Activated CD8-positive, alpha-beta T cell treated with anti-CD3 and anti-CD28 coated beads, Interleukin-2, amount 10 ng/mL, durations not matched to agents 7 days and 5 days (primary cell): ENCODE measurements at places on chromosomes 5 and 9. TPM values are rescaled to one million over a fixed set of nuclear protein-coding genes. Genes with fewer than 3 reads are reported as not detected.
A peak's percentile ranks its signal among the peaks of the same experiment; 100 is the strongest.

- DNase-seq = no peak
These were observed 75.9 kb downstream of the NFIB start for GRCh38 chr9:14238079-14238478.

Gene ARHGEF39
- total RNA-seq = 17.3 TPM

- DNase-seq = no peak
These were observed 51.8 kb upstream of the FNIP1 start for GRCh38 chr5:131848662-131849061.

DNA sequence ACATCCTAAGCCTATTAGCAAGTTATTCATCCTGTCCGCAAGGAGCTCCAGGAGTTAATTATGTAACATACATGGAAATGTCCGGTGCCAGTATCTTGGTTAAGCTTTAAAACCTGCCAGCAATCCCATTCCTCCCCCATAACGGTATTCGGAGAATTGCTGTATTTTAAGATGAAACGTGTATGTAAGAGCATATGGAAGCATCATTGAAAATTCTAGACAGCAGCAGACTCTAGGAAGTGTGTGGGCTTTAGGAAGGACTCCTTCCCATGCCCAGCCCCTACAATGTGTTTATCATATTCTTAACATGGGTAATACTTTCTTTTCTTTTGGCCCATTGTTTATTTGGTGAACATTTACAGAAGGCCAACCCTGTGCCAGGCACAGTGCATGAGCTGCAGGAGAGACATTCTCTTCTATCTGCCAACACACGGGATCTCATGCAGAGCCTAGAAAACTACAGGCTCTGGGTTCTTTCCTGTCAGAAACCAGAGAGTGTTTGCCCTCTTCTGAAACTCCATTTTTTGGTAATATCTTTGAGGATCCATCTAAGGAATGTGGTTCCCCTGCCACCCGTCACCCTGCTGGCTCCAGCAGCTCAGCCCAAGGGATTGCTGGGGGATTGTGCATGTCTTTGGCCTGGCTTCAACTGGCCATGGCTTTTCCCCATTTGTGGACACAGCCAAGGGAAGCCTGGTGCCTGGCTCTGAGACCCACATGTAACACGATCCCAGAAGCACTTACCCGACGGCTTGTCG is 15.1 kb downstream of the ANGPTL2 start:
- DNase-seq = no peak

DNA sequence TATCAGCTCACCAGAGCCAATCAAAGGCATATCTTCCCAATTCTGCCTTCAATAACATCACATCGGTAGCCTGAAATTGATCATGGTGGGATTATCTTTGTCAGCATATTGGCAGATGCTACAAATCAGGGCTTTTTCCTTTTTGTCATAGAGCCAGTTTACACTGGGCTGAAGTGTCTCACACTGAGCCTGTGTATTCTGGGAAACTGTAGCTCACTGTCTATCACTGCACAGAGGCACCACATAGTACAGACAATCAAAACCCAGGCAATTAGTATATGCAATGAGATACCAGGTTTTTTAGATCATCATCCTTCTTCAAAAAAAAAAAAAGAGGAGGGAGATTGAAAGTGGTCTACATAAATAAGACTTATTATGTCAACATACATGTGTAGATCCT is 46.6 kb downstream of the ADAM19 start:
- no peak for DNase-seq

GRCh38 chr9:117278020-117278419 is 136.8 kb downstream of the ASTN2 start:
- no peak for DNase-seq

DNA sequence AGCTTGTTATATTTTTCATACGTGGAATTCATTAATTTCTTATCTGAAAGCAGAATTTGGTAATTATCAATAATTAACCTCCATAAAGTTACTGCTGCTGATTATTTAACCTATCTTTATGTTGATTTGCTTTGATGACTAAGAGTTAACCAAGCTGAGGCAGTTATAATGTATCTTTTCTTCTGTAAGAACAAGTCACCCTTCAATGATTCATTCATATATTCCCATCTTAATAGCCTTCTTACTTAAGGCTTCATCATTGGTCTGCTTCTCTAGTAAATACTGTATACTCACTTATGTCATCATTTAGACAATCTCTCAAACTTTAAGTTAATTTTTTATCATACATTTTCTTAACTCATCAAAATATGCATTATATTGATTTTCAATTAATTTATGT is 592.2 kb downstream of the ANXA1 start:
- DNase-seq = no peak

Gene LHX6
- total RNA-seq = not detected

Gene IL33
- not detected for total RNA-seq

DNA sequence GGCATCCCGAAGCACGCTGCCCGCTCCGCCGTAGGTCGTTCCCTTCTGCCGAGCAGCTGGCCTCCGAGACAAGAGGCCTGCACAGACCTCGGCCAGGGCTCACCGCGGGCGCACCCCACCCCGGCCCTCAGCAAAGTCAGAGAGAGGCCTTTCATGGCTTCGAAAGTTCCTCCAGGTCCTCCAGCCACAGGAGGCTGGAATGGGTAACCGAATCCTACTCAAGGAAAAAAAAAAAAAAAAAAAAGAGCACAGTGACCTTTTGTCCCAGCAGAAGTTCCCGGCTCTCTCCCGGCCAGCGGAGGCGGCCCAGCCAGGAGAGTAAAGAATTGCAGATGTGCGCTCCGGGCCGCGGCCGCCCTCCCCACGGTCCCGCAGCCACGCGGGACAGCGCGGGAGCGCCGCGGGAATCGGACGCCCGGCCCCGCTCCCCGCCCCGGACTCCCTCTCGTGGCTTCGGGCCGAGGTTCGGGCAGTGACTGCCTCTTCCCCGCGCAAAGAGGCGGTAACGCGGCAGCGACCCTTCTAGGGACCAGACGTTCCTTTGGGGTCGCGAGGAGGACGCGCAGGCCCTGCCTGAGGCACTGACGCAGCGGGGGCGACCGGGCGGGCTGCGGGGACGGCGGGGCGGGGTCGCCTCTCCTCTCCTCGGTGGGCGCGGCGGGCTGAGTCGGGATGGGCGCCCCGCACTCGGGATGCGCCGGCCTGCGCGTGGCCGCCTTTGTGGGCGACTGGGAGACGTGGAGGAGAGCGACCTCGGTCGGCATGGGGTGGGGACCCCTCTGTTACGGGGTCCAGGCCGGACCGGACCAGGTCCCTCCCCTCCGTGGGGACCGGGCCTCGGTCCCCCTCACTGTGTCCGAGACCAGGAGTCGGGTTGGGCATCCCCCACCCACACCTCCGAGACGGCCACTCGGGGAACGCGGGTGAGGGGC is 754 bp downstream of the GFPT2 start:
- DNase-seq = no peak

DNA sequence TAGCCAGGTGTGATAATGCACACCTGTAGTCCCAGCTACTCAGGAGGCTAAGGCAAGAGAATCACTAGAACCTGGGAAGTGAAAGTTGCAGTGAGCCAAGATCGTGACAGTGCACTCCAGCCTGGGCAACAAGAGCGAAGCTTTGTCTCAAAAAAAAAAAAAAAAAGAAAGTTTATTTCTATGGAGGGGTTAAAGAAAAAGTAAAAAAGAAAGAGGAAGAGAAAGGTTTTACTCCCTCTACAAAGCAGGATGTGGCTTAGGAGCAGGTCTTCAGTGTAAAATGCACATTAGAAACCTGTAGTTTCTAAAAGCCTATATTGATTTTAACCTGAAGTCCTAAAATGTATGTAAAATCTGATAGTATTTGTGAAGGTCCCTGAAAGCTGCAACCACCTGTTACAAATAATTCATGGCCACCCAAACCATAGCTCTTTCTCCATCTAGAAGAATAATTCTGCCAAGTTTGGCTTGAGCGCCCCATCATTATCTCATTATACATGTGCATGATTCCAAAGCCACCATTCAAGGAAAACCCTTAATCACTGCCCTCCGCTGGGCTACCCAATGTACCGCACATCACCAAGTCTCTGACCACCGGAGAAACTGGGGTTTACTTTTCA is 3.4 kb downstream of the FNBP1 start:
- peak; percentile 38 for DNase-seq

DNA sequence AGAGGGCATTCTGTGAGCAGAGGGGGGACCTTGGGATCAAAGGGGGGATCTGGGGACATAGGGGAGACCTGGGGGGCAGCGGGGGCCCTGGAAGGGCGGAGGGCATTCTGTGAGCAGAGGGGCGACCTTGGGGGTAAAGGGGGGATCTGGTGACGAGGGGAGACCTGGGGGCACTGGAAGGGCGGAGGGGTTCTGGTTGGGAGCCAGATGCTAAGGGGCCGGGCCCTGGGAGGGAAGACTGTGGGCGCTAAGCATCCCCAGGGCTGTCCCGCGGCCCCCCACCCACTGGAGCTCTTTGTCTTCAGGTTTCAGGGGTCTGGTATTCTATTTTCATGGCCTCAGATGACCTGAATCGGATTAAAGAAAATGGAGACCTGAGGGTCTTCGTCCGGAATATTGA is 748 bp downstream of the LCN9 start:
- DNase-seq = no peak

Gene CHSY3
- not detected for total RNA-seq

DNA sequence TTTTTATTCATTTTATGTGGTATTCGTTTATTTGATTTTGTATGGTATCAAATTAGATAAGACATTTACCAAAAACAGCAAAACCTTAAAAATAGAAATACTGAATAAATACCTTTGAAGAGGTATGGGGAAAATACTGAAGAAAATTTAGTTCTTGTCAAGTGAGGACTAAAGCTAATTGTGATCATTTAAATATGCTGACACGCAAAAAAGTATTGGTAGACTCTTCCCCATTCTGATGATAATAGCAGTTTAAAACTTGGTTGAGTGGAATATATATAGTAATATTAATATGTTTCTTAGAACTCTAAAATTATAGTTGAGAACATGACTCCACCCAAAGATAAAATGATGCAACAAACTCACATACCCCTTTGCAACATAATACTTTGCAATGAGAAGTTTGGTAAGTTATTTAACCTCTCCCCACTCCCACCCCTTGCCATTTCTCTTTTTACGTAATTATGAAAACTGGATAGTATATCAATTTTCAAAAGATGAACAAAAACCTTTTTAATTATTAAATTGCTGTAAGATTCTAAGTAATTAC is 30.1 kb upstream of the SNX24 start:
- DNase-seq = no peak

DNA sequence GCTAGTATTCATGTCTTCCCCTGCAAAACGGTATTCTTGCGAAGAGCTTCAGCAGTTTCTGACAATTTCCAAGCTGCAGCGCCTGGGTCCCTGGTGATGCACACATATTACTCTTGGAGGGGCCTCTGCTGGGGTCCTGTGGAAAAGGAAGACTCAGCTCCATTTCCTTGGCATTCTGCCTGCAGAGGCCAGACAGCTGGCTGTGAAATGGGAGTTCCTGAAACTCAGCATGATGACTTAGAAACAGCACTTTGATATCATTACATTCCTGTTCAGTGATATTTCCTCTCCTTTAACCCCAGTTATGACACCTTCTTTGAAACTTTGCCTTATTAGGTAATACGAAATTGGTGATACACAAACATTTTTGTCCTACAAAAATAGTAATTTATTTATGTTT is 98.5 kb downstream of the APBA1 start:
- no peak for DNase-seq

Gene C9orf50
- total RNA-seq = not detected

DNA sequence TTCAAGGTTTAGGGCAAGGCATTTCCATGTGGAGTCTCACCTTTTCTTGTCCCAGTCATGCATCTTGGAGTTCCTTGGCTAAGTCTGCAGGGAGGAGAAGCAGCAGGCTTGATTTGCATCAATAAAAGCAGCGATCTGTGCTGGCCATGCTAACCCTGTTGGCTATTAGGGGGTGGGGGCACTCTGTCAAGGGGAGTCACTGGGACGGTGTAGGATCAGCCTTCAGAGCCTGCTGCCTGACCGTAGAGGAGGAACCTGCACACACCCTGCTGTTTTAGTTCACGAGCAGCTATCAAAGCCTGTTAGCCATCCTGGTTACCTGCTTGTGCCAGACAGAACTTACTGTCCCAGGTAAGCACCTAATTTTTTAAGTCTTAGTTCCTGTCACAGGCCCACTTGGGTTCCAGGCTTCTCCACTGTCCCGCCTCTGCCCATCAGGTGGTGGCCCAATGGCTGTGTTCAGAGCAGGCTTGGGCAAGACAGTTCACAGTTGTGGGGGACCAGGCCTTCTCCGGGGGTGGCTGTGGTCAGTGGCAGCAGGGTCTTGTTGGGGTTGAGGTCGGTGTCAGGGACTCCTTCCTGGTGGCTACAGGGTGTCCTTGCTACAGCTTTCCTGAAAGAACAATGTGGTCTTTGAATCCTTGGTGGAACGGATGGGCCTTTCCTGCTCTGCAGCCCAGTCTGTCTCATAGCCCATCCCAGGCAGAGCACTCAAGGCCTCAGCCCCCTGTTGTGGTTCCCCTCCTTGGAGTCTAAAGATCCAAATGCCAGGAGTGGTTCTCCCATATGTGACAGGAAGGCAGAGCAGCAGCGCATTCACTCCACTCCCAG is 43.7 kb downstream of the SECISBP2 start:
- no peak for DNase-seq

DNA sequence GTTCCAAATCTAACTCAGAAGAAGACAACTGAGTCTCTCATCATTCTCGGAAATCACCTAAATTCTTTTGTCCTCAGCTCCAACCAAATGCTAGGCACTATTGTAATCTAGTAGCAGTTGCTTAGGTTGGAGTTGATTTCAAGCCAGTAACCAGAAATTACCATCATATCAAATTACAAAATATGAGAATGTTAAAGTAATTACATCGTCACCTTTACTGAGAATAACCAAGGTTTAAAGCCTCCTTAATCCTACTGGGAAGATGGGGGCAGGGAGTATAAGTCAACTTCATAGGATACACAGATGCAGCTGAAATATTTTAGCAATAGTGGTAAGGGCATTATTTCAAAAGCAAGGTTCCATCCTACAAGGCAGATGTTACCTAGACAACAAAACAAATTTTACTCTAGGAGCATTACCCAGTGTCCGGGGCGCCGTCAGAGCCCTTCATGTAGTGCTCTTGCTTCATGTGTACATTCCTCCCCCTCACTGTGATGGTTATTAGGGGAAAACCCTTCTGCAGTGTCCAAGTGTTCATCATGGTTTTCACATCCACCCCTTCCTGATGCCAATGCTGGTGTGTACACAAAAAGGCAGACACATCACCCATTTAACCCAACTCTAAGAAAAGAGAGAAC is 19.5 kb downstream of the ERAP1 start:
- no peak for DNase-seq

Gene NTNG2
- total RNA-seq = 3.8 TPM

GRCh38 chr5:56934325-56934724 is 17.6 kb downstream of the MIER3 start:
- no peak for DNase-seq
